Stimulated activated CD8-positive, alpha-beta memory T cell treated with anti-CD3 and anti-CD28 coated beads, Interleukin-4, amount 100 ng/mL, for 4 hours (primary cell): ENCODE measurements at places on chromosomes 1 and 21.

- DNase-seq, result no peak
These were observed 165.3 kb downstream of the GRIK3 start for GRCh38 chr1:36869054-36869453.

GRCh38 chr1:201059401-201059800 lies 35.9 kb upstream of the KIF21B start:
- DNase-seq, result no peak

- no peak for DNase-seq
These were observed 8.6 kb downstream of the NIPAL3 start for GRCh38 chr1:24424207-24424606.

DNA sequence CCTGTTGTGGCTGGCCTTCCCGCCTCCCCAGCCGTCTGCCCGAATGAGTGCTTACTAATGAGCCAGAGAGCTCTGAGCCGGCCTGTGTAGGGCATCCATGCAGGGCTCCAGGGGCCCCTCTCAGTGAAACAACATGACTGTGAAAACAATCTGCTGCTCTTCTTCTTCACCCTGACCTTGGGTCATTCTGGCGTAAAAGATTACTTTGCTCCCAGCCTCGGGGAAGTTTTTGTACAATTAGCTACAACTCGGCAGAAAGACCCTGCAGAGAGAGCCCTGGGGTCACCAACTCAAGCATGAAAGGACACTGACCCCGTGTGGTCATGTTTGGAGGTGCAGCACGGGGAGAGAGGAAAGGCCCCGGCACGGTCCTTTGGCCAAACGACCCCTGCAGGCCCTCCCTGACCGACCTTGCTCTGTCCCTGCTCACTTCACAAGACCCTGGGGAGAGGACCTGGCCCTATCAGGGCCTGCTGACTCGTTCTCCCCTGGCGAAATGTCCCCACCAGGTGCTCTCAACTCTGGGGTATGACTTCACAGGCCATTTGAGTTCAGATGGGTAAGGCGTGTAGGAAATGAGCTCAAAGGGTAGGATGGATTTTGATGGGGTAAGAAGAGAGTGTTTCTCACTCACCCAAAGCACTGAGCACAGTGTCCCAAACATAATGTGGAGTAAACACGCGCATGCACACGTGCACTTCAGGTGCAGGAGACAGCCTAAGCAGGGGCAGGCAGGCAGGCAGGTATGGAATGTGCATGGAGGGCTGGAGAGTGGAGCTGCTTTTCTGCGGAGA lies 22.9 kb upstream of the FAM20B start:
- peak; percentile 23 for DNase-seq

DNA sequence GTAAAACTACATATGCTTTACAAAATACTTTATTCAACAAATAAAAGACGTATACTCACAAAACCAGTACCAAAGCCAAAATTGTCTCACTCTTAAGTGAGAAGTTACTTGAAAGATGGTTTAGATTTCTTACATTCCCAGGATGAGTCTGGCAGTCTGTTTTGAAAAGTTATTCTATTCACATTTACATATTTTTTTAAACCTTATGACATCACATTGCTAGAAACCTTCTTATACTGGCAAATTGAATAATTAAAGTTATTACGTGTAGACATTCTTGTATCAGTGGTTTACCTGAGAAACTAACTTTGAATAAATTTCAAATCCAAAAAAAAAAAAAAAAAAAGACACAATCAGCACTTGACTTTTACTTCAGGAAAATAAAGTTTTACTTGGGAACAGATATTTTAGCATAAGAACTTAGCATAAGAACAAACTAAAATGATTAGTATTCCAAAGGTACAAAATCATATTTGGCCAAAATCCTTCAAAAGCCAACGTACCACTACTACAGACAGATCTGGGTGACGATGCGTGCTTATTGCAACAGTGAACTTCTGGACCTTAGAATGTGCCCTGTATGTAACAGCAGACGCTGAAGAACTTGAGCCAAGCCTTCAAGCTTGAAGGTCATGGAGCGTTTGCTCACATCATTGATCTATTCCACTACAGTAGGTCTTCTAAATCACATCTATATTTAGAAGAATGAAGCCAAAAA lies 2.5 kb downstream of the CDC42BPA start:
- DNase-seq, result no peak

GRCh38 chr1:44775930-44776729 lies 790 bp downstream of the RPS8 start:
- peak; percentile 30 for DNase-seq

GRCh38 chr1:33130297-33130696 lies 49.3 kb downstream of the AZIN2 start:
- DNase-seq, result no peak

GRCh38 chr1:201480231-201481003 lies 11.4 kb upstream of the PHLDA3 start:
- DNase-seq, result no peak

DNA sequence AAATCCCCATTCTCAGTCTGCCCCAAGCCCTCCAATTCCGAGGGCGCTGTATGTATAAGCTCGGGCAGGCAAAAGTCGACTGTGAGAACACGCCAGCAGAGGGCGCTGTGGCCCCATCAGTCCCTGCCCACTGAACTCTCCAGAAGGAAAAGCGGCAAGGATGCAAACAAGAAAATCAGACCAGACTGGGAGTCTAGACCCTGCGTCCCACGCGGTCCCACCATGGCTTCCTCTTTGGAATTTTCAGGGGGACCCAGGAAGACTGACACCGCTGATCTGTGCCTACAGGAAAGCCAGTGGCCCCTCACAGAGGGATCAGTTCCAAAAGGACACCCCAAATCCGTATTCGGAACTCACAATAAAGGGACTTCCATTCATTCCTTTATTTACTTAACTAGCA lies 19.5 kb downstream of the TEX35 start:
- peak; percentile 54 for DNase-seq

DNA sequence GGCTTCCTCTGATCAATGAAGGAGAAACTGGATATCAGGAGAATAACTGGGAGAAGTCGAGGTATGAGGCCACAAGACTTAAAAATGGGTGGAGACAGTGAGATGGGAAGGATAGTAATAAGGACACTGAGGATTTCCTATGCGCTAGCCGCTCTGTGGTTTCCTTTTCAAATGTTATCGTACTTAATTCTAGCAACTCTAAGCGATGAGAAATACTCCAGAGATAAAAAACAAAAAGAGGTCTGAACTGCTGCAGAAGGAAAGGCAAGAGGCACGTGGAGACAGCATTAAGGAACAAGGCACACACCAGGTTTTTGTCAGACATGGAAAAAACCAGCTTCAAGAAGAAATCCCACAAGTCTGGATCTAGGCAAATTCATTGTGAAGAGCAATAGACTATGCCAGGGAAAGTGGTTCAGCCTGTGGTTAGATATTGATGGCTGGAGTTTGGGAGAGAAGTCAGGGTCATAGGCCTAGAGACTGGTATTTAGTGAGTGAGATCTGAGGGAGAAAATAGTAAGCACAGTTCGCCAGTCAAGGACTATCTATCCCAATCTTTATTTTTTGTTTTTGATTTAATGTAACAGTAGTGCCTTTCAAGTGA lies 5.3 kb downstream of the CLCA2 start:
- DNase-seq, result no peak

GRCh38 chr1:76374086-76374485 lies 299.5 kb downstream of the ST6GALNAC3 start:
- DNase-seq, result no peak

GRCh38 chr1:25021591-25022215 lies 91.6 kb upstream of the RUNX3 start:
- no peak for DNase-seq

DNA sequence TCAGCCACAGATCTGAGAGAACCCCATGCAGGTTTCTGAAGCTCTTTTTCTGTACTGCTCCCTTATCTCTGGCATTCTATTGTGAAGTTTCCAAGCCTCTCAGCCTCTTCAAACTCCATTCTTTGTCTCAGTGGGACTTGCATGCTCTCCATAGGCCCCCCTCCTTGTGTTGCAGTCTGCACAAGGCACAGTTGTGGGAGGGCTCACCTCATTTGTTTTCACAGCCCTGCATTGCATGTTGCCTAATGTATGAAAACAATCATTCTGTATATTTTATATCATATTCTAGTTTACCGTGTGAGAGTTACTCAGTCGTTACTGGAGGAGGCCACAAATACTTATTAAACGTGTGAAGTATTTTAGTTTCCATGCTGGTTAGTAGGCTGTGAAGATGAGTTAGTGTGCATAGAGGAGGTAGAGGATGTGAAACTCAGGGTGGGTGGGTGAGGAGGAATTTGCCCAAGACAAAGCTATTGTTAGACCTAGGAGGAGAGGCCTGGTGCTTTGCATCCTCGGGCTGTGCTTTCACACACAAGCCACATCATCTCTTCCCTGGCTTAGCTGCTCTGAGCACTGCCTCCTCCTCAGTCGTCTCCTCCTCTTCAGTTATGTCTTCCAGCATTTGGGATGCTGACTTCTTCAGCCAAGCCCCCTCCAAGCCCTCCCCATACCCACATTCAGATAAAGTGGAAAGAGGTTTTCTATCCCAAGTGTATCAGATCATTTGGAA lies 7.8 kb upstream of the CHI3L2 start:
- no peak for DNase-seq

DNA sequence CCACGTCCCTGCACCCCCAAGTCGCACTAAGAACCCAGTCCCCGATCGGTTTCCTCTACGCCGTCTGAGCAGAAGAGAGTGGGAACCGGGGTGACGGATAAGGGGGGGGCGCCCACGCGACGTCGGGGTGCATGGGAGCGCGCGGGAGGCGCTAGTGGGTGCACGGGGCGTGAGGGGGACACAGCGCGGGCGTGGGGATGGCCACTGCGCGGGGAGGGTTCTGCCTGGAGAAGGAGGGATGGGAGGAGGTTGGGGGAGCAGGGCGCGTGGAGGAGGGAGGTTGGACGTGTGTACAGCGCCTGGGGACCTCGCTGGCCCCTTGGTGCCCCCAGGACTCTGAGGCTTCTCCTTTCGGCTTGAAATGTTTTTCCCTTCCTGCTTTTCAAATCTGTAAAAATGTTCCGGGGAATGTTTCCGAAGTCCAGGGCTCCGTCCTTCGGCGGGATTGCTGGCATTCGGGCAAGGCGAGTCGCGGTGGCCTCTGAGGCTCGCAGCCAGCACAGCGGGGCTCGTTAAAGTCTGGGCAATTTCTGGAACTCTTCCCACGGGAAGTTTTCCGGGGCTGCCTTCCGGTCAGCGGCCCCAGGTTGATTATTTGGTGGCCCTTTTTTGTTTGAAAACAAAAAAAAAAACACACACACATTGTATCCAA lies 13.1 kb downstream of the RNF220 start:
- no peak for DNase-seq
